Renal cortical epithelial cell (primary cell): ENCODE measurements at places on chromosomes 5 and 9. TPM values are rescaled to one million over a fixed set of nuclear protein-coding genes. Genes with fewer than 3 reads are reported as not detected.

IFNA6 gene
- not detected in 2 replicates for total RNA-seq

OR1Q1 gene
- not detected in 2 replicates for total RNA-seq

CARTPT gene
- total RNA-seq, result not detected in 2 replicates

RNF38 gene
- total RNA-seq, result 12.0 and 47.3 TPM in 2 replicates

GABRB2 gene
- not detected in 2 replicates for total RNA-seq

PCDHGA6 gene
- 0.69 and 2.1 TPM in 2 replicates for total RNA-seq

FOXD4L3 gene
- not detected in 2 replicates for total RNA-seq

SOX30 gene
- 0.05 and 0.17 TPM in 2 replicates for total RNA-seq

ZBED3 gene
- 0.69 and 13.4 TPM in 2 replicates for total RNA-seq

CAMK2A gene
- 0.15 TPM in 1 of 2 replicates, not detected in the other for total RNA-seq

KCNIP1 gene
- 12.2 and 32.4 TPM in 2 replicates for total RNA-seq

ADAMTS16 gene
- 0.52 and 1.3 TPM in 2 replicates for total RNA-seq

BARHL1 gene
- total RNA-seq, result not detected in 2 replicates

RHOBTB3 gene
- total RNA-seq, result 97.9 and 183 TPM in 2 replicates

TRIM14 gene
- total RNA-seq, result 5.2 and 11.3 TPM in 2 replicates

OR2V2 gene
- not detected in 2 replicates for total RNA-seq

MCC gene
- 20.7 and 42.9 TPM in 2 replicates for total RNA-seq

SPATA31A1 gene
- not detected in 2 replicates for total RNA-seq

FOXD4 gene
- total RNA-seq, result 0.20 TPM in 1 of 2 replicates, not detected in the other

CAVIN4 gene
- total RNA-seq, result 0.69 and 1.6 TPM in 2 replicates

RORB gene
- not detected in 2 replicates for total RNA-seq

NKD2 gene
- 0.10 TPM in 1 of 2 replicates, not detected in the other for total RNA-seq

SLC45A2 gene
- total RNA-seq, result not detected in 2 replicates

HAND1 gene
- not detected in 2 replicates for total RNA-seq
